ENCODE measurements at places on chromosomes 4 and X. TPM values are rescaled to one million over a fixed set of nuclear protein-coding genes. Genes with fewer than 3 reads are reported as not detected.

The ZMAT1 gene
- 4.1 TPM for total RNA-seq

The CNKSR2 gene
- total RNA-seq, result 1.1 TPM

The XAGE2 gene
- not detected for total RNA-seq

The MAGEA12 gene
- not detected for total RNA-seq

The C4orf50 gene
- total RNA-seq, result 0.03 TPM

The FAM9B gene
- not detected for total RNA-seq

The NUDT9 gene
- 30.2 TPM for total RNA-seq

The FABP2 gene
- total RNA-seq, result not detected

The FREM3 gene
- not detected for total RNA-seq

- no peak for DNase-seq
These were observed 11.8 kb upstream of the CPEB2 start for GRCh38 chr4:14990484-14990883.

GRCh38 chrX:118459494-118459893 is 36.1 kb upstream of the DOCK11 start:
- DNase-seq, result no peak

DNA sequence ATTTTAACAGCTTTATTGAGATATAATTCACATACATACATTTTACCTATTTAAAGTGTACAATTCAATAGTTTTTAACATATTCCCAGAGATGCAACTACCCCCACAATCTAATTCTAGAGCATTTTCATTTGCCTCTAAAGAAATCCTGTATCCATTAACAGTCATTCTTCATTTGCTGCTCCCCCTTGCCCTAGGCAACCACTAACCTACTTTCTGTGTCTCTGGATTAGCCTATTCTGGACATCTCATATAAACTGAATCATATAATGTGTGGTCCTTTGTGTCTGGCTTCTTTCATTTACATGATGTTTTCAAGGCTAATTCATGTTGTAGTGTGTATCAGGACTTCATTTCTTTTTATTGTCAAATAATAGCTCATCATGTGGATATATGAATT is 105.1 kb upstream of the GRPR start:
- DNase-seq, result no peak

DNA sequence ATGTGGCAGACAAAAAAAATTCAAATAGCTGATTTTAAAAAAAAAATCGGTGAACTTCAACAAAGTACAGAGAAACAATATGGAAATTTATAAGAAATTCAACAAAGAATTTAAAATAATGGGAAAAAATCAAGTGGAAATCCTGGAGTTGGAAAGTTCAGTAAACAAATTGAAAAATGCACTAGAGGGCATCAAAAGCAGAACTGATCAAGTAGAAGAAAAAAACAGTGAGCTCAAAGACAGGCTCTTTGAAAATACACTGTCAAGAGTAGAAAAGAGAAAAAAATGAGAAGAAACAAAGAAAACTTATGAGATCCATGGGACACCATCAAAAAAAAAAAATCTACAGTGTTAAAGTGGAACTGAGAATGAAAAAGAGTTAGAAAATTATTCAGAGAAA is 19.6 kb upstream of the FRG1 start:
- DNase-seq, result no peak

DNA sequence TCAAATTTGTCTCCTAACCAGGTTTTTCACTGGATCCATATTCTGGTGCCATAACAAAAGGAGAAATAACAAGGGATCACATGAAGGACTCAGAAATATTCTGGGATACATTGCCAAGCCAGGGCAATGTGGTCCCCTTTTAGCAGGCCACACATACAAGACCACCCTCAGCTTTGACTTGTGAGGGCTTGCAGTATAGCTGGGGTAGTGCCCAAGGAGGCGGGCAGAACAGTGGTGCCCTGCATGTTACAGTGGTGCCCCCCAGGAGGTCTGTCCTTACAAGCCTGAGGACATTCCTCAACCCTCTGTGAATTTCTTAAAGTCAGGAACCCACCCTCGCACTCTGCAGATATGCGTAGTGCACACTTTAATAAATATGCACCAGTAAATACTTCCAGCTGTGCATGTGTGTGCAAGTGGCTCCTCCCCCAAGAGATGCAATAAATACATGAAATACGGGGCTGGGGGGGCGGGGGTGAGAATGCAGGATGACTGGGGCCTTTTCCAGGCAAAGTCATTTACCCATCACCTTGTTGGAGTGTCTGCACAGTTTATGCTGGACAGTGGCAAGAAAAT is 34.4 kb upstream of the TBL1X start:
- no peak for DNase-seq

DNA sequence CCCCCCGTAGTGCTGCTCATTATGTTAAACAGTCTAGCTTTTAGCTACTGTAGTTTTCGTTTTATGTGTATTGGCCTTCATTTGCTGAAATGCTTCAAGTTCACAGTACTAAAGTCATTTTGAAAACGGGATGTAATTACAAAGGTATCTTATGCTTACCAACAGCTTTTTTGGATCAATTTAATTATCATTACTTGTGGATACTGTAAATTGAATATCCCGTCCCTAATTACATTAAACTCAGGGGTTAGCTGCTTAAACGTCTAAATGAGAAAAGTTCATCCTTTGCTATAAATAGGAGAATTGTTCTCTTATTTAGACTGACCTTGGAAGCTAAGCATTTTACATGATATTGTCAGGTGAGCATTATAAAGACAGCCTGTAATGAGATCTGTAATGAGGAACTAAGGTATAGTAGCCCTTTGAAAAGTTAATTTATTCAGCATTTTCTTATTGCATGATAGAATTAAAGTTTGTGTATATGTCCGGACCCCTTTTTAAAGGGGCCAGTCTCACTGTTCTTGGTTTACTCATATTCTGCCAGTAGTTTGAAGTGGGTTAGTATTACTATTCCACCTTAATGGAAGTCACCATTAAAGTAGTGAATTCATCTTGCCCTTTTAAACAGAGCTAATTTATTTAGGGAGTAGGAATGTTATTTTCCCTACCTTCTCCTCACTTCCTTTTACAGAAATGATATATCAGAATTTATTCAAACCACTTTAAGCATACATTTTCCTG is 252.6 kb downstream of the TENM3 start:
- no peak for DNase-seq

DNA sequence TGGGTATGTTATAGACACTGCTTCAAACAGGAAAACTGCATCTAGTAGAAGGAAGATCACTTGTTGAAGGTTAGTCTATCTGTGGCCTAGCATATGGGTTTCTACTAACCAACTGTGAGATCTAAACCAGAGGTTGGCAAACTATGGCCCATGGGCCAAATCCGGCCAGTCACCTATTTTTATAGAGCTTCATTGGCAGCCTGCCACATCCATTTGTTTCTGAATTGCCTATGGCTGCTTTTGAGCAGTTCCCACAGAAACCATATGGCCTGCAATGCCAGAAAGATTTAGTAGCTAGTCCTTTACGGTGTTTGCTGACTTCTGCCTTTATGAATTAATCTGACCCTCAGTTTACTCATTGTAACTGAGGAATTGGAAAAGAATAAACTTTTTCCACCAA is 71.1 kb downstream of the MID1 start:
- DNase-seq, result no peak

- no peak for DNase-seq
These were observed 61.5 kb upstream of the ADRA2C start for GRCh38 chr4:3704669-3705068.

GRCh38 chr4:85708468-85708867 is 233.5 kb downstream of the ARHGAP24 start:
- no peak for DNase-seq
